Stimulated activated CD8-positive, alpha-beta memory T cell treated with anti-CD3 and anti-CD28 coated beads, Interleukin-7, amount 100 ng/mL, for 1 hour (primary cell): ENCODE measurements at places on chromosomes 11 and 22.

DNA sequence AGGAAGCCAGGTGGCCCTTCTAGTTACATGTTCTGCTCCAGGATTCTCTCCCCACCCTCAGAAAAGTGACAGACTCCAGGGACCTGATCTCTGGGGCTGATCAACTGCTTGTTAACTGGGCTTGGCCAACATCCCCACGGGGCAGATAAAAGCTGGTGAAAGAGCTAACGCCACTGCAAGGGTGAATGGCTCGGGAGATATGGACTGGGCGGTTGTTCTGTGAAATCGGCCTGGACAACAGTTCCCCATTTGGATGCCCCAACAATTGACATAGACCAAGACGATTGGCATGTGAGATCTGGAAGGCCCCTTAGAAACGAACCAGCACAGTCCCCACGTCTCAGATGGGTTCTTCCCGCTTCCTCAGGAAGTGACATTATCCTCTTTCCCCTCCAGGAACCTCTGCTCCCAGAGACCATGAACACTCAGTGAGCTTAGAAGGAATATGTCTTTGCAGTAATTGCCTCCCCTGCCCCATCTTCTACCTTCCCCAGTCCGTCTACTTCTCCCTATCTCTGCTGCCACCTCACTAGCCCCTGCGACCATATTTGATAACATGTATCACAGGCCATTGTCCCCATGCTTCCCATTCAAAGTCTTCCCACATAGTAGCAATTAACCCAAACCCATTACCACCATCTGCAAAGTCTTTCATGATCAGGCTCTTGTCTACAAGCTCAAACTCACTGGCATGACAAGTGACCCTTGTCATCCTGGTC, 5.6 kb upstream of the PRG2 start:
- no peak for DNase-seq

- no peak for DNase-seq
Observed at GRCh38 chr22:41568811-41569210, 8.0 kb downstream of the CSDC2 start.

DNA sequence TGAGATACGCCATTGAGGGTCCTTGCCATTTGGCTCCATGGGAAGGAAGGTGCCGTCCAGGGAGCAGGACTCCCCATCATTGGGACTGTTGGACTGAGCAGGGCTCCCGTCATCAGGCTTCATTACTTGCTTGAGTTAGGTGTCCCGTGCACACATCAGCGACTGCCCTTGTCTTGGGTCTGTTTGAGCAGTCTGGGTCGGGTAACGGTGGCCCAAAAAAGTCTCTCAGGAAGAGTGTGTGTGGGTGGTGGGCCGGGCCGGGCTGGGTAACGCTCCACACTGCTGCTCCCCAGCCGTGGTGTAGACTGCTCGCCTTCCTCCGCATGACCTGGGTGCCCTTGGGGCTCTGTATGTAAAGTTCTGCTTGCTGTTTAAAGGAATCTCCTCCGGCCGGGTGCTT, 293.5 kb downstream of the TBC1D22A start:
- DNase-seq = no peak

- no peak for DNase-seq
Observed at GRCh38 chr22:19674929-19675253, 39.4 kb upstream of the SEPTIN5 start.

DNA sequence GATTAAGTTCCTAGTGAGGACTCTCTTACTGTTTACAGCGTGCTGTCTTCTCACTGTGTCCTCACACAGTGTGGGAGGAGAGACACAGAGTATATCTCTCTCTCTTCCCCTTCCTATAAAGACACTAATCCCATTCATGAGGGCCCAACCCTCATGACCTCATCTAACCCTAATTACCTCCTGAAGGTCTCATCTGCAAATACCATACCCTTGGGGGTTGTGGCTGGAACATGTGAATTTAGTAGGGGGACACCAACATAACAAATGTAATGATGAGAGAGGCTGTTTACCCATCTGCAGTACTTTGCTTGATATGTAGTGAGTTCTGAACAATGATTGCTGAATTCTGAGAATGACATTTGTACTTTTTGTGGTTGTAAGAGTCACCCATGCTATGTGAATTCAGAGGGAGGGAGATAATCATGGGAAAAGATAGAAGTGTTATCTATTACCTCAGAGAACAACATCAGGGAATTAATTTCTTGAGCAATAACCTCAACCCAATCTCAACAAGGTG, 4.9 kb upstream of the OR52W1 start:
- no peak for DNase-seq
